GM03348 (cell line): ENCODE measurements at places on chromosomes 5 and 9.

DNA sequence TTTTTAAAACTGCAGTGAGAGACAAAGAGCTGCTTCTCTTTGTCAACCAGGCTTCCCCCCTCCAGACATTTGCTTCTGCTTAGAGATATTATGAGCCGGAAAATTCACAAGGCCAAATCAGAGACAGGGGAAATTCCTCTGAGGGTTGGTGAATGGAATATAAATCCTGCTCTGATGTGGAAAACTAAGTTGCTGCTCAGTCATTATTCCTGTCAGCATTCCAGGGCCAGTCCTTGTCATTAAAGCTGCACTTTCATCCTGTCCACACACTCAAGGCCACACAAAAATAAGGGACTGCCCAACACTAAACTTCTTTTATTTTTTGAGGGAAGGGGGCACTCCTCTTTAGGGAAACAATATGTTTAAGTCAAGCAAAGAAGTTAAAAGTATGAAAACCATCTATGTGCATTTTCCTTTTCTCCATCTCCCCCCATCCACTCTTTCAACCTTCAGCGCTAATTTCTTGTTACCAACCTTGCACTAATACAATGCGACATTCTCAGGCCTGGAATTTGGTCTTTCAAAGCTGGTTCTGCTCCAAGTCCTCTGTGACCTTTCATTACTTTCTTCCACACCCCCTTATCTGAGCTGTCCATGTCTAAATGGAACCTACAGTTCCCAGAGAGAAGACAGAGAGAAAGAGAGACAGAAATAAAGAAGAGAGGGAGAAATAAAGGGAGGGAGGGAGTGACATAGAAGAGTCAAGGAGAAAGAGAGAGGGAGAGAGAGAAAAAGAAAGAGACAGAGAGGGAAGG, 118.9 kb upstream of the S1PR3 start:
- DNase-seq, result no peak

DNA sequence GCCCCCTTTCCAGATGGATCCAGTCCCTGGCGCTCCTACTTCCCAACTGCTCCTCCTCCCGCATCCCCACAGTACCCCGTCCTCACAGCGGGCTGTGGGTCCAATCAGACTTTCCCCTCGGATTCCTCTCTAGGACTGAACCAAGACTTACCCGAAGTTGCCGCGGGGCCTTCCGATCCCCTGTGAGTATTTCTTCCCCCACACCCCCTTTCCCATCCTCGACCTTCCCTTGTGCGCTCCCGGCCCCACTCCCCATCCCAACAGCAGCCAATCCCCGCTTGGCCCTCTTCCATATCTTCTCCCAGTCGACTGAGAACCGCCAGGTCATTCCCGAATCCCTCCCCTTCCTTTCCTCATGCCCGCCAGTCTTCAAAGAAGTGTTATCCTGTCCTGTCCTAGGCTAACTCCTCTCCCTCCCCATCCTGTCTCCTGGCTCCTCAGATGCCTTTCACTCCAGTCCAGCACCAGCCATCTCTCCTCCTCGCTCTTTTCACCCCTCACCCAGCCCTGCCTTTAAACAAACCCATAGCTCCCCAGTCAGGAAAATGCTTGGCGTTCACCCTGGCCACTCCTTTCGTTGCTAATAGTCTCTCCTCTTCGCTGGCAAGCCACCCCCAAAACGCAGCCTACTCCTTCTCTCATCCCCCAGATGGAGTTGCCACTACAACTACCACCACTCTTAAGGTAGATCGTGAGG, 646 bp downstream of the SWI5 start:
- peak; percentile 71 for DNase-seq

DNA sequence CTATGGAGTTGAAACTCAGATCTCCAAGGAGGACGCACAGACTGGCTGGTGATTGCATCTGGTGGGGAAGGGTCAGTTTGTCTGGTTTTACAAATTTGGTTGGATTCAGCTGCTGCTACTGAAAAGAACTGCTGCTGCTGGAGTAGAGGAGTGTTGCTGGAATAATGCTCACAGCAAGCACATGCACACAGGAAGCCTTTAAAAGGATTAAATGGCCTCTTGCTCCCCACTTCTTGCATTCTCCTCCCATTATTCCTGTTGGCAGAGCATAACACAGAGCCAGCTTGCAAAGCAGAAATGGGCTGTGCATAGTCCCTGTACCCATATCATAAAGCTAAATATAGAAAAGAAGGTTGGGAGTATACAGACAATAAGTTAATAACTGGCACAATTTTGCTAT, 16.6 kb downstream of the ZNF474 start:
- DNase-seq, result no peak

DNA sequence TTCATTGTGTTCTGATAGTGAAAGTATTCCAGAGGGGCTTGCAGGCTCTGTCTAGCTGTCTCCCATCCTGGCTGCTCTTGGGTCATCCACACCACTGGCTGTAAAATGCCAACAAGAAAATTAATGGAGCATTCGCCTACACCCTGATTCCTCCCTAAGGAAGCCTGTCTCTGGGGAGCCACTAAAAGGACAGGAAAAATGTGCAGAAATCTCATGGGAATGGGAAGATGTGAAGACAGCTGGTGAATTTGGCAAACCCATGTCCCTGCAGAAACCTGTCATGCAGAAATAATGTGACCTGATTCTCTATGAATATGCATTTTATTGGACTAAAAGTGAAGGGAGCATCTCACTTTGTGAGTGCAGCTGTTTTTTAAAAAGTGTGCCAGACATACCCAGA, 265.6 kb downstream of the TUSC1 start:
- DNase-seq, result no peak
